ENCODE measurements at places on chromosomes 1 and 21.

GRCh38 chr1:214952648-214953047 is 129.9 kb upstream of the KCNK2 start:
- no peak overlapping the region for H3K27ac ChIP-seq
- no peaks in the 10 kb centered on the region for H3K27me3 ChIP-seq
- H3K36me3 ChIP-seq, result no peaks in the 10 kb centered on the region
- H3K4me1 ChIP-seq, result no peaks in the 10 kb centered on the region

DNA sequence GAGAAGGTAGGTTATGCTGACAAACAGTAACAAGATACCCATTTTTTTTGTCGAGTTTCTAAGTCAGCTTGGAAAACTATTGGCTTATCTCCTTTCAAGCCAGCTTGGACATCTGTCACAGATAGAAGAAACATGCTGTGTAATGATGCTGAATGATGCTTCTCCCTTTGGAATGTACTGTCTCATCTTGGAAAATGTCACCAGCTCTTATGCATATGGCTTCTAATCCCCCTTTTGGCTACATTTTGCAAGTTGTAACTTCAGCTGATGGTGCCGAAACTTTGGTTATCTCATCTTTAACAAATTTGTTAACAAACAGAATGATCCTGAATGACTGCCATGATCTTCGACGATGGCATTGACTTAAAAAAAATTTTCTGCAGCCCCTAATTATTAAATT is 68.8 kb upstream of the ST6GALNAC3 start:
- H3K27ac ChIP-seq, result no peak overlapping the region
- no peak overlapping the region for H3K4me3 ChIP-seq
- H3K36me3 ChIP-seq, result no peaks in the 10 kb centered on the region
- no peaks in the 10 kb centered on the region for H3K4me1 ChIP-seq

DNA sequence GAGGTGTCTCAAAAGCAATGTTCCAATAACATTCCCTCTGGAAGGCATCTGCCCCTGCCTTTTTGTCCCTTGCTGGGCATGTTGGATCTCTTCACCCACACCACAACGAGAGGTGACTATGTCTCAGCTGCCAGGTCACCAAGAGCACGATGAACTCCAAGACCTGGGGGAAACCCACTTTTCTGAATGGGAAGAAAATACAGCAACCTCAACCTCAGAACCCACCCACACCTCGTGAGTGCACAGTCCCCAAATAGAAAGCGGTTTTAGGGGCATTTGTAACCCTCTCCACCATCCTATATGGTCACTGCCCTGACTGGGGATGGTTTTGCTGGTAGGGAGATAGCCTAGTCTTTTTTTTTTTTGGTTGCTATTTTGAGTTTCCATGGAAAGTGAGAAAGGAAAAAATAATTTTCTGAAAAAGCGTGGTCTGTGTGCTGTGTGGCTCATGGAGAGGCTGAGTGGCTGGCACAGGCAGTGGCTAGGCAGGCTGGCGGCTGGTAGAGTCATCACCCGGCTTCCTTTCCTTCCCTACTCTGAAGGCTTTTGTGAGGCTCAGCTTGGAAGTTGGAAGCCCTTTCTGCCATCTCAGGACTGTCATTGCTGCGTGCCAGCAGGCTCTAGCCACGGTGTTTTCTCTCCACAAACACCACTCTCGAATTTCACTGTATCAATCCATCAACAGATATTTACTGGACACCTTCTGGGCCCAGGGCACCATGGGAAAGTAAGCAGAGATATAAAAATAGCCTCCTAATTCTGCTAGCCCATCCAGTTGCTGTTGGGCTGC is 15.8 kb downstream of the TSPAN2 start:
- no peak overlapping the region for H3K27ac ChIP-seq
- H3K4me1 ChIP-seq, result no peaks in the 10 kb centered on the region
- H3K4me3 ChIP-seq, result no peak overlapping the region
- no peaks in the 10 kb centered on the region for H3K36me3 ChIP-seq

DNA sequence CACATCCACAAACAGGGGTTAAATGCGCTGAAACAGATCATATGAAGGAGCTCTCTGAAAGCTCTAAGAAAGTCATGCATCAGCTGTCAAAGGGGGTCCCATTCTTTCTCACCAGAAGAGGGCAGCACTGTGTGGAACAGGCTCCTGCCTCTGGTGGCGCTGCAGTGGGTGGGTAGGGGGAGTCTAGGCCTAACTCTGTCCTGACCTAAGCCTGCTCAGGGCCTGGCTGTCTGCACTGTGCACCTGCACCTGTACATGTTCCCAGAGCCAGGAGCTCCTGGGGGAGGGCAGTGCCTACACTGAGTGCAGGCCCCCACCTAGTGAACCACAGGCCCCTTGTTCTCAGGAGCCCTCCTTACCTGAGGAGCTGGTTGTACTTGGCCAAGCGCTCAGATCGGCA is 16.0 kb downstream of the ENO1 start:
- no peak overlapping the region for H3K27ac ChIP-seq
- no peak overlapping the region for H3K4me3 ChIP-seq
- H3K27me3 ChIP-seq, result no peaks in the 10 kb centered on the region

GRCh38 chr1:177567393-177567792 is 396.6 kb downstream of the BRINP2 start:
- H3K27ac ChIP-seq, result no peak overlapping the region
- no peaks in the 10 kb centered on the region for H3K27me3 ChIP-seq
- no peak overlapping the region for H3K4me3 ChIP-seq
- no peak for DNase-seq
